T-helper 22 cell (primary cell): ENCODE measurements at places on chromosomes 13 and 19.

DNA sequence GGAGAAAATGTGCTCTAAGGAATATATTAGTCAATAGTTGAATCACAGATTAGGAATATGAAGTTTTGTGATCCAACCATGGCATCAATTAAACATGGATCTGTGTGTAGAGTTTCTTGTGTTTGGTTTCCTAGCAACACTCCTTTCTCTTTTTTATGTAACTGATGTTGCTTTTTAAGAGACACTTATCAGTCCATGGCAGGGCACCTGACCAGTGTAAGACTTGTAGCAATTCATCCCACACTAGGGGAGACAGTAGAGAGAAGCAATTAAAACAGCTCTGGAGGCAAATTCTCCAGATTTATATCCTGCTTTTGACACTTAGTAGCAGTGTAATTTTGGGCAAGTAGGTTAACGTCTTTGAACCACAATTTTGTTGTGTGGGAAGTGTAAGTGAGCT lies 1229.0 kb downstream of the PCDH9 start:
- no peak for DNase-seq

- no peak for DNase-seq
Observed at GRCh38 chr19:11639245-11639601, 41.9 kb downstream of the ZNF627 start.

DNA sequence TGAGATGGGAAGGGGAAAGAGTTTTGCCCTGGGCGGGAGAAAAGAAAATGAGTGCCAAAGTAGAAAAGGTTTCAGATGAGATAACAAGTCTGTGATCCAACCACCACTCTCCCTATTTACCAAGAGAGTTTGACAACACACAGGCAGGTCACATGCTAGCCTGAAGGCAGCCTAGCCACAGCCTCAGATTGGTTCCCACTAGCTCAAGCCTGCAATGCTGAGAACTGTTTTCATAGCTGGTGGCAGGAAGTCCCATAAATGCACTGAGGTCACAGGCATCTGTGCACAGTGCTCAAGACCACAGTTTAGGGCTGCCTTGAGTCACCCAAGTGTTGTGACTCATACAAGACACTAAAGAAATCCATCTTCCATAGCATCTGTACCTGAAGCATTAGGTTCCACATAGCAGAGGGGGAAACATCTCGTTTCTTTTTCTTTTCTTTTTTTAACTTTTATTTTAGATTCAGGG lies 18.5 kb upstream of the POP4 start:
- DNase-seq: peak; percentile 49

DNA sequence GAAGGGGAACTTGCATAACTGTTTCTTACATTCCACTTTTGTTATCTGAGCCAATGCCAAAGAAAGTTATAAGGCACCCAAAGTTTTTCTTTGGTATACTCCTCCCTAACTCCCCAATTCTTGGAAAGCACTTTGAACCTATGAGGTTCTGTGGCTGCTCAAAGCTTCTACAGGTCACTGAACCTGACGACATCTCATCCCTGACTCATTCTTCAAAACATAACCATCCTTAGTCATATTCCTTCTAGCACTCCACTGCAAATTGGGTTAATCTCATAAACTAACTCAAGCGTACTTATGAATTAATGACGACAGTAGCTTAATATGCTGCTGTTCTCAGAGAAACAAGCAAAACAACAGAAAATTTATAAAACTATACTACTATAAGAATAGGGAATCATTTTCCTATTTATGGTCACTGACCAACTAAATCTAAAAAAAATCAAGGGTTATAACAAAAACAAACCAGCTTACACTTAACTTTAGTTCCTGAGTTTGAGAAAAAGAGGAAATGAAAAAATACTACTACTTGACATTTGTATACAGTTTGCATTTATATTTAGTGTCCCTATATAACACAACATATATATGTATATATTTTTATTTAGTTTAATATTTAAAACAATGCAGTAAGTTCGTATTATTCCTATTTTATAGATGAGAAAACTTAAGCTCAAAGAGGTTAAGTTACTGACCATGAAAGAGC lies 69.1 kb downstream of the CAB39L start:
- DNase-seq: no peak

- DNase-seq: no peak
Observed at GRCh38 chr19:48806518-48806817, 4.4 kb downstream of the BCAT2 start.

GRCh38 chr19:42577016-42577415 lies 17.7 kb downstream of the CEACAM8 start:
- no peak for DNase-seq

- DNase-seq: peak; percentile 1
Observed at GRCh38 chr13:29081036-29081435, 260.9 kb downstream of the MTUS2 start.

DNA sequence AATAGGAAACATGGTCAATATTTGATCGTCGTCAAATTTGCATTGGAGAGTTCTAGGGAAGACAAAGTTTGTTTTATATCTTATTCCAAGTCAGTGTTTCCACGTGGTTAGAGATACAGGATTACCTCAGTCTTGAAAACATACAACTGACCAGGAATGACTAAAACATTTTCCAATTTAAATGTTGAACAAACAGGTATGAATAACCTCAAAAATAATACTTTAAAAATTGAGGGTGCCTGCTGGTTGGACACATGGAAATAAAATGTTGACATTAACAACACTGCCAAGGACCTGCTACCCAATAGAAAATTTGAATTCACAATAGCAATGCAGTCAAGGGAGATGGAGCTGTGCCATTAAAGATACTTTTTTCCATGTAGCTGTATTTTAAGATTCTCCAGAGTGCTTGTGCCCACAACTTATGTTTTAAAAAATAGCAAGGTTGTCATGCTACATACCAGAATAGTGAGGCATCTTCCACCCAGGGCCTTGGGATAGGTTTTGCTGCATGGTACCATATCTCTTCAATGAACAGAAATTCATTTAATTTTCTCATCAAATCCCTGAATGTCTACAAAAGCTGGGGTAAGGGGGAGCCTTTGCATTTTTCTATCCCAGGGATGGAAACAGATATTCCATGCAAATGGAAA lies 260.8 kb downstream of the EFNB2 start:
- no peak for DNase-seq

GRCh38 chr13:39496506-39496905 lies 106.5 kb downstream of the LHFPL6 start:
- DNase-seq: no peak
